Ovary (tissue), 10 donors: ENCODE measurements at places on chromosomes 6 and 20. TPM values are rescaled to one million over a fixed set of nuclear protein-coding genes. Genes with fewer than 3 reads are reported as not detected.
A peak's percentile ranks its signal among the peaks of the same experiment; 100 is the strongest.

The KCNB1 gene
- 0.12 TPM for total RNA-seq

DNA sequence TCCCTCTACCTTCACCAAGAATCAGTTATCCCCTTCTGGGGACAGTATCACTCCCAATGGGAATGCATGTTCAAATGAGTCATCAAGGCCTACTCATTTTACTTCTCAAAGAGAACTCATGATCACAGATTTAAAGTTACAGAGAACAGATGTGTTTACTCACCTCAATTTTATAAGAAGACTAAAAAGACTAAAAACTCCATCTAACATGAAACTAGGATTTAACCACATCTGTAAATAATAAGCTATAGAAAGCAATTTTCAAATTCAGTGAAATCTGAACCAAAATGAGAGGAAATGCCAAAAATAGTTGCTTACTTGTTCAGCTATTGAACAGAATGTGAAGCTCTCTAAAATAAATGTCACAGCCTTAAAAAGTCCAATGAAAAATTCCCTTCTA, 300.1 kb upstream of the KCNQ5 start:
- H3K27ac ChIP-seq = no peak overlapping the region
- H3K4me3 ChIP-seq = no peak overlapping the region
- no peaks in the 10 kb centered on the region for H3K4me1 ChIP-seq
- DNase-seq = no peak
- H3K36me3 ChIP-seq = no peaks in the 10 kb centered on the region
- H3K27me3 ChIP-seq = no peaks in the 10 kb centered on the region

The DLL1 gene
- 4.6 TPM for total RNA-seq

- no peaks in the 10 kb centered on the region for H3K27me3 ChIP-seq
- H3K4me1 ChIP-seq = no peaks in the 10 kb centered on the region
- no peak for DNase-seq
- no peak overlapping the region for H3K27ac ChIP-seq
- no peak overlapping the region for H3K4me3 ChIP-seq
Observed at GRCh38 chr20:30630761-30631160, 626.7 kb upstream of the DEFB115 start.

The C4B gene
- total RNA-seq = 416 TPM

The MARCKS gene
- 106 TPM for total RNA-seq

- H3K4me1 ChIP-seq = peaks cover 5% of the 10 kb centered on the region
- H3K27ac ChIP-seq = no peak overlapping the region
- no peaks in the 10 kb centered on the region for H3K27me3 ChIP-seq
Observed at GRCh38 chr6:160005861-160006540, 37.1 kb downstream of the IGF2R start.

- H3K36me3 ChIP-seq = no peaks in the 10 kb centered on the region
- no peaks in the 10 kb centered on the region for H3K4me1 ChIP-seq
- no peak overlapping the region for H3K4me3 ChIP-seq
- H3K27me3 ChIP-seq = no peaks in the 10 kb centered on the region
- no peak overlapping the region for H3K27ac ChIP-seq
- no peak for DNase-seq
Observed at GRCh38 chr20:6411651-6412050, 288.8 kb upstream of the FERMT1 start.

- no peaks in the 10 kb centered on the region for H3K36me3 ChIP-seq
- no peaks in the 10 kb centered on the region for H3K27me3 ChIP-seq
- no peak overlapping the region for H3K27ac ChIP-seq
- H3K4me1 ChIP-seq = peaks cover 2% of the 10 kb centered on the region
Observed at GRCh38 chr6:110520992-110521543, 44.7 kb upstream of the SLC22A16 start.

- H3K4me1 ChIP-seq = no peaks in the 10 kb centered on the region
- H3K27me3 ChIP-seq = no peaks in the 10 kb centered on the region
- DNase-seq = no peak
Observed at GRCh38 chr6:159351707-159352106, 182.5 kb downstream of the FNDC1 start.

The MRAP2 gene
- total RNA-seq = 0.20 TPM

GRCh38 chr20:48006036-48006833, 221.0 kb upstream of the SULF2 start:
- H3K36me3 ChIP-seq = no peaks in the 10 kb centered on the region
- DNase-seq = no peak
- no peak overlapping the region for H3K4me3 ChIP-seq
- no peaks in the 10 kb centered on the region for H3K4me1 ChIP-seq
- no peaks in the 10 kb centered on the region for H3K27me3 ChIP-seq

- no peaks in the 10 kb centered on the region for H3K36me3 ChIP-seq
- no peak overlapping the region for H3K27ac ChIP-seq
- no peak overlapping the region for H3K4me3 ChIP-seq
Observed at GRCh38 chr20:51803148-51803854, 980 bp upstream of the SALL4 start.

- H3K27ac ChIP-seq = no peak overlapping the region
- no peaks in the 10 kb centered on the region for H3K36me3 ChIP-seq
- no peaks in the 10 kb centered on the region for H3K27me3 ChIP-seq
- no peak overlapping the region for H3K4me3 ChIP-seq
- peaks cover 35% of the 10 kb centered on the region for H3K4me1 ChIP-seq
Observed at GRCh38 chr20:17650301-17651128, 31.5 kb downstream of the RRBP1 start.

DNA sequence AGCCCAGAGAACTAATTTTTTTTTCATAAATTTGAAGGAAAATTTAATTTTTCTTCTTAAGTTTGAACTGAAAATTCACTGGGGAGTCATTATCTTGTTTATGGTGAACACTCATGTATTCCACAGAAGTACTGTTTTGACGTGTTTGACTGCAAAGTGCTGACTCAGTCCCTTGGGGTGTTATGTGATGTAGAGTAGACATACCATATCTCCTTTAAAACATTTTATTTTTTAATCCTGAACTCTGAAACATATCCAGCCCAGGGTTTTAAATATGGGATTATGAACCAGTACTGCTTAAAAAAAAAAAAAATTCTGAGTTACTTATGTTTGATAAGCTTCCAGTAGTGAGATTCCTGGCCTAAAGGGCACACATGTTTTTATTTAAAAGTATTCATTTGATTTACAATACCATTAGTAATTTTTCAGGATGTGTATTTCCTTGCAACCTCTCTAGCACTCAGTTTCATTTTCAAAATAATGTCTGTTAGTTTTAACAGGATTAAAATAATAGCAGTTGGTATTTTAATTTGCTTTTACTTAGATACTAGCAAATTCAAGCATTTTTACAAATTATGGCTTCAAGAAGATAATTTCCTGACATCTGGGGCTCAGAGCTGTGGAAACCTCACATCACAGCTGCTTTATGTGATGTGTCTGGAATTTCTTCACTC, 81.7 kb upstream of the PDE10A start:
- peaks cover 2% of the 10 kb centered on the region for H3K4me1 ChIP-seq
- no peaks in the 10 kb centered on the region for H3K36me3 ChIP-seq
- H3K27me3 ChIP-seq = no peaks in the 10 kb centered on the region
- no peak overlapping the region for H3K27ac ChIP-seq

The ZC3H12D gene
- 0.95 TPM for total RNA-seq

- H3K27me3 ChIP-seq = no peaks in the 10 kb centered on the region
- peak overlapping the region; percentile 41 for H3K4me3 ChIP-seq
- H3K4me1 ChIP-seq = no peaks in the 10 kb centered on the region
- DNase-seq = peak; percentile 81
- H3K36me3 ChIP-seq = no peaks in the 10 kb centered on the region
Observed at GRCh38 chr20:45293041-45294002, 13.3 kb upstream of the RBPJL start.

The ADGRF4 gene
- total RNA-seq = 0.13 TPM

DNA sequence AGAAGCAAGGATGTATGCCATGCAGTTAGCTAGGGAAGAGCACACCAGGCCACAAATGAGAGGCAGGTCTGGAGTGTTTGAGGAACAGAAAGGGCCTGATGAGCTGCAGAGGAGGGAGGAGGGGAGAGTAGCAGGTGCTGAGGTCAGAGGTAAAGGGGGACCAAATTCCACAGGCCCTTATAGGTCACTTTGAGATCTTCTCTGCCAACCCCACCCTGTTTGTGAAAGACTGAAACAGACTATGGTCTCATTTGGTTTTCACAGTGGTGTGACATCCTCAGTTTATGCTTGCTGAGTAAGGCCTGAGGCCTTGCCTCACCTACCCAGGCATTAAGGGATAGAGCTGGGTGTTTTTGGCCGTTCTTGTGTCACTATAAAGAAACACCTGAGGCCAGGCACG, 187.7 kb upstream of the MYLIP start:
- H3K27ac ChIP-seq = no peak overlapping the region
- no peaks in the 10 kb centered on the region for H3K4me1 ChIP-seq
- H3K27me3 ChIP-seq = no peaks in the 10 kb centered on the region

GRCh38 chr6:155174576-155175211, 89.1 kb upstream of the CLDN20 start:
- no peak for DNase-seq
- no peak overlapping the region for H3K4me3 ChIP-seq
- H3K36me3 ChIP-seq = no peaks in the 10 kb centered on the region
- H3K27me3 ChIP-seq = no peaks in the 10 kb centered on the region
- no peak overlapping the region for H3K27ac ChIP-seq
- H3K4me1 ChIP-seq = peaks cover 3% of the 10 kb centered on the region

DNA sequence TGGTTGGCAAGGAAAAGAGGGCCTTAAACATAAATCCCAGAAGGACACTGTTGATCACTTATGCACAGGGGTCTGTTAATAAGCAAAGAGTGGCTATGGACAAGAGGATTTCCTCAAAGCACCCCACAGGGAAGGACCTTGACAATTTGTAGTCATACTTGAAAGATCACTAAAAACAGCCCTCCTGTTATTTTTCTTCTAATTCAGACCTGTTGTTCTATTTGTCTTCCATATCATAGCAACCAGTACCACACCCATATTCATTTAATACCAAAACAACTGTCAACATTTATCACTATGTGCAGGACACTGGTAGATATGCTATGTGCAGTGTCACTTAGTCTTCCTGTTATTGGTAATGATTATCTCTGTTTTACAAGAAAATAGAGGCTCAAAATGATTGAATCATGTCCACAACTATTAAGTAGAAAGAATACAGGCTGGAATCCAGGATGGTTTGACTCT, 3.2 kb upstream of the DYNLRB1 start:
- no peak overlapping the region for H3K27ac ChIP-seq
- no peaks in the 10 kb centered on the region for H3K36me3 ChIP-seq
- H3K4me1 ChIP-seq = peaks cover 3% of the 10 kb centered on the region
- H3K4me3 ChIP-seq = no peak overlapping the region

The WFDC5 gene
- not detected for total RNA-seq

The ESR1 gene
- 24.1 TPM for total RNA-seq

GRCh38 chr20:48051794-48052474, 266.7 kb upstream of the SULF2 start:
- H3K27me3 ChIP-seq = no peaks in the 10 kb centered on the region
- no peak overlapping the region for H3K4me3 ChIP-seq
- no peak overlapping the region for H3K27ac ChIP-seq
- no peaks in the 10 kb centered on the region for H3K36me3 ChIP-seq
- DNase-seq = no peak

DNA sequence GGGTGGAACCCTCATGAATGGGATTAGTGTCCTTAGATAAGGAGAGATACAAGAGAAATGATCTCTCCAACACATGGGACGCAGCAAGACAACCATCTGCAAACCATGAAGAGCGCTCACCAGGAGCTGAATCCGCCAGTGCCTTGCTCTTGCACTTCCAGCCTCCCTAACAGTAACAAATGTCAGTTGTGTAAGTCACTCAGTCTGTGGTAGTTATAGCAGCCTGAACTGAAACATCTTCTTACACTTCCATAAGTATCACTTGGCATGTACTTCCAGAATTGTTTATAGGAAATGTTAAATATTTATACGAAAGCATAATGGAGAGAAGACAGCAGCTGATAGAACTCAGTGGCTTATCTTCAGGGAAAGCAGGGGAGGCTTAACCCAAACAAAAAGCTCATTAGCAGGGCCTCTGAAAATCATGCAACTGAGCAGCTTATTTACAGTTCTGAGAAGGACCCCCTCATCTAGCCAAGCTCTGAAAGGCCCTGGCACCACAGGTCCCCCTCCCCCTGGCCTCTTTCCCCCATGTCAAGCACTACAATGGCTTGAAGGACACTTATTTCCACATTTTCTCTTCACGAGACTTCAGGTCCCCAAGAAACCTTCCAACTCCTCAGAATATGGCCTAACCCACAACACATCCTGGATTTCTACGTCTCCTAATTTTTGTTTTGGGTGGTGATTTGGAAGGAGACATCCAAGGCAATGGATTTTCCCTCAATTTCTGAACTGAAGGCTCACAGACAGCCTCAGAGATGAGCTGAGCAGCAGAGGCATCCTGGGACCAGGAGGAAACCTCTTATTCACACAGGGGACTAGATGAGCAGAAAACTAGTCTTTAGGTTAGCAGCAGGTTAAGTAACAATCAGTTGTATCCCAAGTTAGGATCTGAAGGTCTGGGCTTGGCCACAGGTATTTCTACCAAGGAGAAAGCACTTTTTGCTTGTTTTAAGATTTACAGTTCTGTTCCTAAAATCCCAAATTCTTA, 49.1 kb downstream of the GCLC start:
- no peak for DNase-seq
- H3K4me1 ChIP-seq = peaks cover 2% of the 10 kb centered on the region
- H3K4me3 ChIP-seq = no peak overlapping the region
- H3K27me3 ChIP-seq = no peaks in the 10 kb centered on the region

The KHDC1 gene
- 2.3 TPM for total RNA-seq

DNA sequence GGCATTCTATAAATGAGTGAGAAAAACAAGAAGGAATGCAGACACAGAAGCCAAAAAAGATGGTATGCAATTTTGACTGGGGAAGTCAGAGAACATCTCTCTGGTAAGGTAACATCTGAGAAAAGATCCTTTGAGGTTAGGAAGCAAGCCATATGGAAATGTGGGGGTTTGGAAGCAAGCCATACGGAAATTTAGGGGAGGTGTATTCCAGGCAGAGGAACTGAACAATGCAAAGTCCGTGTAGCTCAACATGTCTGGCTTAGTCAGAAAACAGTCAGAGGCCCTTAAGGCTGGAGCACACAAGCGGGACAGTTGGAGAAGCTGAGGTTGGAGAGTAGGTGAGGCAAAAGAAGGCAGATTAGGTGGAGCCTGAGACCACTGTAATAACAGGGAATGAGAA, 35.3 kb downstream of the RALGAPA2 start:
- H3K27ac ChIP-seq = no peak overlapping the region
- H3K4me3 ChIP-seq = no peak overlapping the region
- no peaks in the 10 kb centered on the region for H3K27me3 ChIP-seq
- no peaks in the 10 kb centered on the region for H3K36me3 ChIP-seq
- peaks cover 6% of the 10 kb centered on the region for H3K4me1 ChIP-seq

The CALHM6 gene
- 8.5 TPM for total RNA-seq

DNA sequence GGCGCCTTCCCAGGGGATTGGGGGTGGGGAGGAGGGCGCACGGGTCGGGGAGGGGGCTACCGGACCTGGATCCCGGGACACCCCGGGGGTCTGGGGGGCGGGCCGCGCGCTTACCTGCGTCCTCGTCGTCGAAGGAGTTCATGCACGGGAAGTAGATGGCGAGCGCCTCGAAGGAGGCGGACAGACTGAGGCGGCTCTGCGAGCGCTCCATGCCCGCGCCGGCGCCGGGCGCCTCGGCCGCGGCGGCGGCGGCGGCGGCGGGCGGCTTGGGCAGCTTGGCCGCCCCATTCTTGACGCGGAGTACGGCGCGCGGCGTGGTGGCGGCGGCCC, 320 bp downstream of the RIMS4 start:
- no peak overlapping the region for H3K27ac ChIP-seq
- no peak for DNase-seq
- no peaks in the 10 kb centered on the region for H3K27me3 ChIP-seq
- H3K36me3 ChIP-seq = no peaks in the 10 kb centered on the region
